ENCODE measurements at places on chromosomes 4 and X. TPM values are rescaled to one million over a fixed set of nuclear protein-coding genes. Genes with fewer than 3 reads are reported as not detected.

TCEAL2 gene
- total RNA-seq: not detected

DGKK gene
- total RNA-seq: not detected

MTNR1A gene
- total RNA-seq: not detected

- no peak for DNase-seq
Observed at GRCh38 chr4:102627831-102628523, 126.8 kb downstream of the NFKB1 start.

- no peak for DNase-seq
Observed at GRCh38 chr4:151670843-151671242, 90.0 kb downstream of the GATB start.

Measured in activated CD8-positive, alpha-beta T cell treated with anti-CD3 and anti-CD28 coated beads, Interleukin-2, amount 10 ng/mL, durations not matched to agents 7 days and 5 days (primary cell).